ENCODE measurements at places on chromosomes 12 and 14. TPM values are rescaled to one million over a fixed set of nuclear protein-coding genes. Genes with fewer than 3 reads are reported as not detected.

GRCh38 chr12:100101000-100101399, 41.7 kb downstream of the BLTP3B start:
- DNase-seq: no peak

DNA sequence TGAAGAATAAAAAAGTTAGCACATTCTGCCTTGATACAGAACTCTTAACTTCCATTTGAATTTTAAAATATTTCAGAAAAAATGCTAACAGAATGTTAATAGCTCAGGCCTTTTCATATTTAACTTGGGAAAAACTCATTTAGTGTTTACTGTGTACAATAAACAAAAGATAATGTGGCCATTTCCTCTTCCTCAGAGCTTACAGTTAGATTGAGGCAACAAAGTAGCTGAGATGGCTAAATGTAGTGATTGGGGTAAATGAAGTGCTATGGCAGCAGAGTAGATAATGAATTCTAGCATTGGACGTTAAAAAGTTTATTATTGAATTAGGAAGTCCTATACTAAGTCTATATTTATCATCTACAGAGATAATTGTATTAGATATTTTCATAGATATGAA, 12.7 kb downstream of the CPSF2 start:
- DNase-seq: no peak

The PRIM1 gene
- polyA plus RNA-seq: 19.9 TPM

GRCh38 chr14:61562321-61563161, 132.8 kb upstream of the HIF1A start:
- DNase-seq: no peak

DNA sequence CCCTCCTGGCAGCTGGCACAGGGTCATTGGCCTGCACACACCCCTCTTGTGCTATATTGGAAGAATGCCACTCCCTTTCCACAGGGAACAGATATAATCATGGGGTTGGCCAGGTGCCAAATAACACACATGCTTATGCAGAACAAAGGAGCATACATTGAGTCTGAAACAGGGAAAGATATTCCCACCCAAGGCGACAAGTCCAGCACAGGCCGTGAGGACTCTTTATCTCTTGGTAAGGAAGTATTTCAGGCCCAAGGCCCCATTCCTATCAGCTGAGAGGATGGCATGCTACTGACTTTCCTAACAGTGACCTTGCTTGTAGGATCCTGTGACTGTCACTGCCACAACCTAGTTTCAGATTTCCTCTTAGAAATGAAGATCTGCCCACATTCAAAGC, 59.0 kb upstream of the STXBP6 start:
- DNase-seq: no peak

The NEMF gene
- polyA plus RNA-seq: 92.8 TPM

DNA sequence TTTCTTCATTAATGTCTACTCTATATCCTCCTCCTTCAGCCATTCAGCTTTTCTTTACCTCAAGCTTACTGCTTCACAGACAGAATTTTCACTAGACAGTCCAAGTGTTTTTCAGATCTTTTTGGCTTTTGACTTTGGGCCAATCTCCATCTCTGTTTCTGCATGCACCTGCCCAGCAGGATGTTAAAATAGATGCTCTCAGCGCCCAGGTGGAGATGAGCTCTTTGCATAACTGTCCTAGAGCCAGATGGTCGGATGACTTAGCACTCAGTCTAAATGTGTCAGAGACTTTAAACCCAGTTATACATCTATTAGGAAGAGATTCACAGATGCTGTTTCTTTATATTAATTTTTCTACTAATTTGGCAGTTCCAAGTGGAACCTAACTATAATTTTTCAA, 80.3 kb upstream of the SSTR1 start:
- no peak for DNase-seq

The PIWIL1 gene
- 0.31 TPM for polyA plus RNA-seq

DNA sequence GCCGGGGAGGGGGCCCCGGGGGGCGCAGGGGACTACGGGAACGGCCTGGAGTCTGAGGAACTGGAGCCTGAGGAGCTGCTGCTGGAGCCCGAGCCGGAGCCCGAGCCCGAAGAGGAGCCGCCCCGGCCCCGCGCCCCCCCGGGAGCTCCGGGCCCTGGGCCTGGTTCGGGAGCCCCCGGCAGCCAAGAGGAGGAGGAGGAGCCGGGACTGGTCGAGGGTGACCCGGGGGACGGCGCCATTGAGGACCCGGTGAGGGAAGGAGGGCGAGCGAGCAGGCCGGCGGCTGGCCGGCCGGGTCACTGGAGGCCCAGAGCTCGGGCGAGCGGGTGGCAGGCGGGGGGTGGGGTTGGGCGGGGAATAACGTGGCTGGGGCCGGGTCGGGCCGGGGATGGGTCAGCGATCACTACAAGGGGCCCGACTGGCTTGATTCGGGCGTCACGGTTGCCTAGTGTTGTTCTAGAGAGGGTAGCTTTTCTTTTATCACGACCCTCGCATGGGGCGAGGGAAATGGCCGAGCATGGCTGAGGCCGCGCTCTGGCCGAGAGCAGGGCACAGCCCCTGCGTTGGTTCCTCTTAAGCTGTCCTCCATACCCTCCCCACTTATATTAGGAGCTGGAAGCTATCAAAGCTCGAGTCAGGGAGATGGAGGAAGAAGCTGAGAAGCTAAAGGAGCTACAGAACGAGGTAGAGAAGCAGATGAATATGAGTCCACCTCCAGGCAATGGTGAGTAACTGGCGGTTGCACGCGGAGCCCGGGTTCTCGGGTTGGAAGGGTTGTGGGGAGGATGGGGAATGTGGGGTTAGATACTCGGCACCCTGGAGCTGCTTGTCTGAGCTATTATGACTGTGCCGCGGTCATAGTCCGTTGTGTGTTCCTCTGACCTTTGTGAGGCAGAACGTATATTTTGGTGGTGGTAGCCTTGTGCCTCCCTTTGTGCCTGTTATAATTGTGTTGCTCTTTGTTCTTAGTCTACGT, 603 bp downstream of the PABPN1 start:
- DNase-seq: peak; percentile 21

GRCh38 chr14:95077345-95077744, 80.0 kb downstream of the DICER1 start:
- DNase-seq: no peak
